ENCODE measurements at places on chromosomes 5 and 9. TPM values are rescaled to one million over a fixed set of nuclear protein-coding genes. Genes with fewer than 3 reads are reported as not detected.

TNFSF15 gene
- total RNA-seq, result 16.2 TPM

DPYSL3 gene
- total RNA-seq, result 130 TPM

DNA sequence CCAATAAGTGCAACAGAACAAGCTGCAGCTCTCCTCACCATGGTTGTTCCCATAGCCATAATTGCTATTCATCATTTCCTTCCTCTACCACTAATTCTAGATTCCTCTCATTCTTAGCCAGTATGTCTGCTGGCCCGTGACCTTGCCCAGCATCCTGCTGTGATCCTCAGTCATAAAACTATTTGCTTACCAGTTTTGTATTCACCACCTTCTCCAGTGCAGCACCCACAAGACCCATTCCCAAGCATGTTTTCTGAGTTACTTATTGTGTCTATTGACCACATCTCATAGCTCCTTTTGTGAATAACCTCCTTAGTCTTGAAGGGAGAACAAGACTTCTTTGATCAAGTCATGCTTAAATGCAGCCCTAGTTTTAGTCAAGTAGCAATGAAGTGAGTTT lies 488.0 kb upstream of the CTNND2 start:
- no peak for DNase-seq

GRCh38 chr9:130239363-130239695 lies 26.2 kb upstream of the HMCN2 start:
- no peak for DNase-seq

LRRC19 gene
- not detected for total RNA-seq

SUSD3 gene
- 3.0 TPM for total RNA-seq

DNA sequence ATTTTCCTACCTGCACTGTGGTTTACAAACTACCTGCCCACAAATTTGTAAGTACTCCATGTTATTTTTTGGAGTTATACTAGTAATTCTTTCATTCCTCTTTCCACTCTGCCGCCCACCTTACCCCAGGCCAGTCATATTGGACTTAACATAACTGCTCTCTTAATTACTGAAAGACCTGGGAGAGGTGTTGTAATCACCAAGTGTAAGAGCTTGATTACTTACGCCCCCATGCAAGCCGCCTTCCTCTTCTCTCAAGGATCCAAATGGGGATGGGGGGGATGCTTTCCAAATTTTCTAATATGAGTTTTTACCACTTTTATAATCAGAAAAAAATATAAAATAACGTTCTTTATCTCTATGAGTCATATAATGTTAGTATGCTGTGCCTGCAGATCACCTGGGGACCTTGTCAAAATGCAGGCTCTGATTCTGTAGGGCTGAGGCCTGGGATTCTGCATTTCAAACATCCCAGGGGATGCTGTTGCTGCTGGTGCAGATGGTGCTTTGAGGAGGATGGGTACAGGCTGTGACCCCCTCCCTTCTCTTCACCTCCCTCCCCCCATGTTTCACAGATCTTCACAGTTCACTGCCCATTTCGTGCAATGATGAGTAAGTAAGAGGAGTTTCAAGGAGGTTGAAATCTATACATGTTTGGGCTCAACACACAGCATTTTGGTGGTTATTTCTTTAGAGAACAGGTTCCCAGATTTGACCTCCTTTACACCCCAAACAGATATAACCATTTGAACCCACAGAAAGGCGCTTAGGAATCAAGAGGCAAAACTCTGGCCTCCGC lies 87.3 kb downstream of the SEC61B start:
- no peak for DNase-seq

RPL35 gene
- total RNA-seq, result 1,601 TPM

DNA sequence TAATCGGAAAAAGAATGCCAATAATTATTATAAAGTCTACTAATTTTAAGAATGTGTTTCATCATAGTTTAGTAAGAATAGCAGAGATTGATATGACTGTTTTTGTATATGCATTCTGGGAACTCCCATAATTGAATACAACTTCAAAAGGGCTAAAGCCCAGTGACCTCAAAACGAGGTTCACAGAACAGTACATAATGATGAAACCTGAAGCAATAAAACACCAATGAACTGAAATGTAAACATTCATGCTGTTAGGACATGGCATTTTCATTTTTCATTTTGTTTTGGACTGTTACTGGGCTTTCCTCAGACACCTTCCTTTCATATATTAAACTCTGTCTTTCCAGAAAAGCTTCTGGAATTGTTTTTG lies 684 bp upstream of the JMY start:
- DNase-seq, result no peak
